ENCODE measurements at places on chromosomes 6 and 20.
A peak's percentile ranks its signal among the peaks of the same experiment; 100 is the strongest.

DNA sequence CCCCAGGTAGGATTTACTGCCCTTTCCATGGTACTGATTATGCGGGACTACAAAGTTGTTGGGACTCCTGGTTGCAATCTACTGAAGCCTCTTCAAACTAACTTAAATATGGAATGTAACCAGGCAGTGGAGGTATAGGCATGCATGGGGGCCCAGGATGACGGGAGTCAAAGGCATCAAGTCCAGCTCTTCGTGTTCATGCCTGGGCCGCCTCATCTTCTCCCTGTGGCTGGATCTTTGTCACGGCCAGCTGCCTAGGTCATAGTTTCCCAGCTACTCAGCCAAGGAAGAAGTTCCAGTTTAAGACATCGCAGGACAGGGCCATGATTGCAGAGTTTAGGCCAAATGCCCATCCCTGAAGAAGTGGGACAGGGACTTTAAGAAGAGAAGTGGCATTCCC is 20.5 kb downstream of the LYRM2 start:
- DNase-seq, result no peak

GRCh38 chr6:37011656-37012378 is 6.4 kb downstream of the FGD2 start:
- DNase-seq, result no peak

DNA sequence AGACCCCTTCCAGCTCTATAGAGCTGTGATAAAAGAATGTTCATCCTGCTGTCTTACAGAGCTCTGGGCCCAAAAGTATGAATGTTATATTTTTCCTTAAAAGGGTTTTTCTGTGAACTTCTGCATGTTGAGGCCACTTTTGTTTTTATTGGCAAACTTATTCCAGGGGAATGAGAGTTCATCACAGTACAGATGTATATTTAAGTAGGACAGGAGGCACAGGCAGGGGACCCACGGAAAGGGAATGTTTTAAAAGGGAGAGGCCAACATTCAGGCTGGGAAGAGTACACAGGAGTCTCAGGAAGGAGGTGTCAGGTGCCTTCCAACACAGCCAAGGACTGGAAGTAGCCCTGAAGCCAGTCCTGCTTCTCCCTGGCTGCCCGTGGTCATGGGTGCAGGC is 148.4 kb downstream of the EYA2 start:
- no peak for DNase-seq

DNA sequence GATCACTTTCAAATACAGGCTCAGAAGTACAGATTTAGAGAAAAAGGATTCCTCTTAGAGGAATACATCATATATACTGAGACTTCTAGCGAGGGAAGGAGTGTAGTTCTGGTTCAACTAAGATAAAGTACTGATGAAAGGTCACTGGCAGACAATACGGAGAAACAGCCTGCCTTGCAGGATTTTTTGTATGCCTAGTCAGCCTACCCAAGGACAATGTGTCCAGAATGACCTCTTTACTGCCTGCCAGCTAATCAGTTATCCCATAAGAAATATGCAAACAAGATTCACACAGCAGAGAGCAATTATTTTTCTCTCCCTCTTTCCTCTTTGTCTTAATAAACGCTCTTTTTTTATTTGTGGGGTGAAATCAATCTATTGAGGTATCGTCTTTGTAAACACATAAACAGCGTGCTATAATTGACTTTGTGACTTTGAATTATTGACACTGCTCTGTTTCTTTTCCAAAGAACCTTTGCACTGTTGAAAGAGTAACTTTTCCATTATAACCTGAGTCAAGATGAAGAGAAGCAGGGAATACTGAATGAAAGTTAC is 1.4 kb upstream of the TSPYL4 start:
- DNase-seq, result no peak

GRCh38 chr6:127031511-127031910 is 87.0 kb upstream of the RSPO3 start:
- no peak for DNase-seq

DNA sequence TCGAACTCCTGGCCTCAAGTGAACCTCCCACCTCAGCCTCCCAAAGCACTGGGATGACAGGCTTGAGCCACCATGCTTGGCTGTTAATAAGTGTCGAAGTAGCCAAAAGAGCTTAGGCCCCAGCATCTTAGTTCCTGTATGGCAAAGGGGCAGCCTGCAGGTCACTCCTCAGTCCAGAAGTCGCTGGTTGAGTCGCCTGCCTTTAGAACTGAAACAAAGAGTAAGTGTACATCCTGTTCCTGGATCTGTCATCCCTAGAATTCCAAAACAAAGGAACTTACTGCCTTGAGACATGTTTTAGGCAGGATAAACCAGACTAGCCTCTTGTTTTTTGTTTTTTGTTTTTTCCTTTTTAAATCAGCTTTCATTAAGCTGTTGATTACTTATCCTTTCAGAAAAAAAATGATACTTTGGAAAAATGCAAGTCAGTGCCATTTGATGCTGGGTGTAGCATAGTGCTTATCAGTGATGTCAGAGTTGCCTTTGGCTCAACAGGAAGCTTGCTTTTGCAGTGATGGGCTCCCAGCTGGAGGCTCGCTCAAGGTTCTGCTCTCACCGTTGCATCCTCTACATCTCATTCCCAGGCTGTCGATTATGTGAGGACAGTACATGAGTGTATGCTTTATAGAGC is 9.0 kb downstream of the ACTR5 start:
- no peak for DNase-seq

GRCh38 chr6:145082359-145082758 is 653.0 kb downstream of the EPM2A start:
- DNase-seq, result no peak

- no peak for DNase-seq
These were observed 1.3 kb downstream of the RGL2 start for GRCh38 chr6:33297406-33297955.

- no peak for DNase-seq
These were observed at the start of gene FOXS1 for GRCh38 chr20:31845300-31845863. Gene FOXS1, minus strand, starts transcription at chr20:31845604. Its CDS starts 62 bp downstream, at chr20:31845542.

GRCh38 chr6:139586273-139586672 is 211.8 kb upstream of the CITED2 start:
- DNase-seq, result no peak

- no peak for DNase-seq
These were observed 117.9 kb downstream of the JARID2 start for GRCh38 chr6:15363523-15364400.

- peak; percentile 66 for DNase-seq
These were observed 182.6 kb downstream of the RNGTT start for GRCh38 chr6:88780714-88781389.

GRCh38 chr6:30041821-30042220 is 19.2 kb upstream of the POLR1H start:
- DNase-seq, result no peak

DNA sequence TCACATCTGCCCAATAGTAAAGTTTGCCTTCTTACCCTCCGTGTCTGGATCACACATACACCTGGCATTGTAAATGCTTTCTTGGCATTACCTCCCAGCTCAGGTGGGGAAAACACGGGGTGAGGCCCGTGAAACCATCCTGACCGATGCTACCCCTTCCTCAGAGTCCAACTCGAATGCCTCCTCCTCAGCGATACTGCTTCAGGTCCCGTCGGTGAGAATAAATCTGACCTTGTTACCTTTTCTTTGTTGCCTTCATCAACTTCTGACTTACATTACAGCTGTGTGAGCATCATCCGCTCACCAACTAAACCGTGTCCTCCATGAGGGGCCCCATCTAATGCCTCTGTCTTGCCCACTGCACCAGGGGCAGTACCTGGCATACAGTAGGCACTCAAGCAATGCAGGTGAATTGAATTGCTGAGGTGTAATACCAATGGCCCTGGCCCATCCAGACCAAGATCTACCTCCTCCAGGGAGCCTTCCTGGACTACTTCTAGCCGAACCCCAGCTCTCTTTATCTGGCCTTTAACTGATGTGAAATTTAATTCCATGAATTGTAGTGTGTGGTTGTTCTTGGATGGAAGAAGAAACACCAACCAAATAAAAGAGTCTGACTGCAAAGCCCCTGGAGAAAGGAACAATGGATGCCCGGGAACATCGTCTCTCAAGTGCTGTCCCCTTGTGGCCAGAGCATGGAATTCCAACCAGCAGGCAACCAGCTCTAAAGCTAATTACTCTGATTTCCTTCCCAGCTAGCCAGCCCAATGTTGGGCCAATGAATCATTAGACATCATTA is 141.5 kb downstream of the ANKRD60 start:
- DNase-seq, result no peak

DNA sequence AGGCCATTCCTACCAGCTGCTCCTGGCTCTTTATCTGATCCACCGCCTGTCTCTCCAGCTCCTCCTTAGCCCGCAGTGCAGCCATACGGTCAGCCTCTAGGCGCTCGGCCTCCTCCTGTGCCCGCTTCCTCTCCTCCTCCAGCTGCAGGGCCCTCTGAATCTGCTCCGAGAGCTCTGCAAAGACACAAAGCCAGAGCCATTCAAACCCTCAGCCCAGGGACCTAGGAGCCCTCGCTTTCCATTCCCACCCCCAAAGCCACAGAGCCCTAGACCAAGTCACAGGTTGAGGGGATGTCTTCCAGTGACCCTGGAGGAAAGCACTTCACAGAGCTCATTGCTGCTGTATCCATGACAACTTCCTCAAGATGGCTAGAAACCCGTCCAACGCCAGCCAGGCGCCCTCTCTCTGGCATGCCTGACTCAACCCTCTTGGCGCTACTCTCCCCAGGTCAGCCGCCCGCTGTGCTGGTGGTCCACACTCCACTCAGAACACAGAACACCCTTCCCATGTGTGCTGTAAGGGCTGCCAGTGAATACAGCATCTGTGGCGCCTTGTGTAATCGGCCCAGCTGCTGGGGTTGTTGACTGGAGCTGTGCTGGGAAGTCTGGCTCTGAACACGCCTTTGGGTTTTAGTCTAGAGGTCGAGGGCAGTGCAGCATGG is 49.3 kb downstream of the EZR start:
- no peak for DNase-seq

- DNase-seq, result no peak
These were observed 152.9 kb upstream of the DST start for GRCh38 chr6:56795466-56796195.

GRCh38 chr6:142154336-142154735 is 7.3 kb downstream of the VTA1 start:
- no peak for DNase-seq

GRCh38 chr6:7050004-7050403 is 57.8 kb upstream of the RREB1 start:
- DNase-seq, result no peak

All from MM.1S (cell line).